ENCODE measurements at places on chromosomes 7 and 10.

DNA sequence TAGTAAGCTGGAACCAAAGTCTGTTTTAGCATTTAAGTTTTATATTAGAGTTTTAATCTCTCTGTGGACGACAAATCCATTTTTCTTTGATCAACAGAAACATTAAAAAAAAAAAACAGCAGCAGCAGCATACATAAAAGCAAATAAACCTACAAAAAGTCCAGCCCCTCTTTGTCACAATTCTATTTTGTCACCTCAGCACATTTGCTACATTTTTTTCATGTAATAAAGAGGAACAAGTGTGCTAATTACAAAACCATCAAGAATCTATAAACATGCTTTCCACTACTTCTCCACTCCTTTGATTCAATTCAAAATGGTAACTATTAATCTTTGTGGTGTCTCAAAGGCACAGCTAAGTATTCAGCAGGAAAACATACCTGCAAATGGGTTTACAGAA lies 259.8 kb upstream of the GNAI1 start:
- no peak for DNase-seq

DNA sequence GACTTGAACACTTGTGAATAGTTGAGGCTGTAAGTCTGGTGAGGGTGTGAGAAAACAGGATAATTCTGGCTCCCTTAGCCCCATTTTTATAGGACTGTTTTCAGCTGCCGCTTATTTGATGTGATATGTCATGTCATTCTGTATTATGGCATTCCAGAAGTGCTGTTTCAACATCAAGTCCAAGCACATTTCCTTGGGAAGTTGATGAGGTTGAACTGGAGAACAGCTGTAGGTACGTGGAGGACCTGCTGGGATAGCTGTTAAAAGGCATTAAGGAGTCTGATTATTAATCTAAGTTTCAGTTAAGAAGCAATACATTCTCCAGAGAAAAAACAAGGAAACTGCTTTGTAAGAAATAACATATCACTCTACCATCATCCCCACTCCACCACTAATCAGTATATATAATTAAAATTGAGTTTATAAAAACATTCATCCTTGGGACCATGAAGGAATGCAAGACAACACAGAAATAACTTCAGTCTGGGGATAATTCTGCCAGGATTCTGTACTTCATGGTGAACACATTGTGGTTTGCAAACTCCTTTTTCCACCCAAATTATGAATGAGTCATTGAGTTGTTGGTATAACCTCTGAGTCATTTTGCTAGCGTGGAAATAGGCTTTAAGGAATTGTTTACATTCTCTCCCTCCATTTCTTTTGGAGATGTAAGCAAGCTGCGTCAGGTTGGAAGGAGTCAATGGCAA lies 39.9 kb upstream of the TMEM229A start:
- DNase-seq = peak; percentile 82

DNA sequence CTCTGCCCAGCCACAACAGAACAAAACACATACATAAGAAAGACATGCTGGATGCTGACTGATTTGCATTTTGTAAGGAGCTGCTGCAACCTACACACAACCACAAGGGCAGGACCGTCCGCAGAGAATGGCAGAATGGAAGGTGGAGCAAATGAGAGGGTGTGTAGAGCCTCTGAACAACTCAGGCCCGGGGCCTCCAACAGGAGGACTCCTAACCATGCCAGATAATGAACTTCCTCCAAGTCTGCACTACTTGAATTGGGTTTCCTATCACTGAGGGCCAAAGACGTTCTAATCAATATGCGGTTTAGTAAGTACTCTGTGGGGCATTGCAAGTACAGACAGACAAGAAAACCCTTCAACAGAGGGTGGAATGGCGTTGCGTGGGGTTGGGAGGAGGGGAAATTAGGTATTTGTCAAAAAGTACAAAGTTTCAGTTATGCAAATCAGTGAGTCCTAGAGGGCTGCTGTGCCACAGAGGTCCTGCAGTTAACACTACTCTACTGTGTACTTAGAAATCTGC lies 14.6 kb downstream of the VOPP1 start:
- no peak for DNase-seq

DNA sequence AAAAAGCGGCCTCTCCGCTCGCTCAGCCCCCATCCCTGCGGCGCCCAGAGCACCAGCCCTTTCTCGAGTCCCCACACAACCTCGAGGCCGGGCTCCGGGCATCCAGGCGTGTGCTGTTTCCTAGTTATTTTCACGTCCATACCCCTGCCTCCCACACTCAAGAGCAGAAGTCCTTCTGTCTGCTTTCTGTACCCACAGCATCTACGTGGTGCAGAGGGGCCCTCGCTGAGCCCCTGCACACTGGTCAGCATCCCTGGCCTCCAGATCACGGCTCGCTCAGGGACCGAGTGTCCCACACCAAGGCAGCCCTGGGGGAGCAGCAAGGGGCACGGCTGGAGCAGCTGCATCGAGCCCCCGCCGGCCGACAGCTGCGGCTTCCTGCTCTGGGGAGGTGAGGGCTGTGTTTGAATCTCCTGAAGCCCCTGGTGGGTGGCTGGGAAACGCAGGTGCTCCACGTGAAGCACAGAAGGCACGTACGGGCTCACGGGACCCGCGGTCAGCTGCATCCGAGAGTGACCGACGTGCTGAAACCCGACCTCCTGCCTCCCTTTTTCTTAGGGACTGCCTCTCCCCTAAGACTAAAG lies 333.1 kb downstream of the DNAJB6 start:
- DNase-seq = no peak

DNA sequence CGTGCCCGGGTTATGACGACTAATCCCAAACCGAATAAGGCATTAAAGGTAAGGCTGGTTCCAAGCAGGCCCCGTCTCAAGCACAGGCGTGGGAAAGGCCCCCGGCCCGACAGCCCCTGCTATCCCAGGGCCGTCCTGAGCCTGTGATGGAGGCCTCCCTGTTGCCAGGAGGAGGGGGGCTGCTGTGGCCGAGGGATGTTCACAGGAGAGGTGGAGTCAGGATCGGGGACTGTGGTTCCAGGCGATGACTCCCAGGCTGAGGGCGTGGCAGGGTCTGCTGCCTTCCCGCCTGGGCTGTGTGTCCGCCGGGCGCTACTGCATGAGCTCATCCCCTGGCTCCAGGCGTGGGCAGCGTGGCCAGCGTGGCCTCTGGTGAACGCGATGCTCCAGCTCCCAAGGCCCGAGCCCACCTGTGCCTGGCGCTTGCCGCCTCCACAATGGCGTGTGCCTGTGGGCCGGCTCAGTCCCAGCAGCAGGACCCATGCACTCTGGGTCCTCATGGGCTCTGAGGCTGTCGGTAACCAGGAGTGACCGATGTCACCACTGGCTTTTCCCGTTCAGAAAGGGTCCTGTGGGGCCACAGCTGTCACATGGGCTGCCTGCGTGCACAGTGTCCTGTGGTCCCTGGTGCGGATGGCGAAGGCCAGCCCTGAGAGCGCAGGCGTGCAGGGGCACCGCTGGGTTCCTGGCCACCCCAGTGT lies 8.8 kb downstream of the MAFK start:
- no peak for DNase-seq

DNA sequence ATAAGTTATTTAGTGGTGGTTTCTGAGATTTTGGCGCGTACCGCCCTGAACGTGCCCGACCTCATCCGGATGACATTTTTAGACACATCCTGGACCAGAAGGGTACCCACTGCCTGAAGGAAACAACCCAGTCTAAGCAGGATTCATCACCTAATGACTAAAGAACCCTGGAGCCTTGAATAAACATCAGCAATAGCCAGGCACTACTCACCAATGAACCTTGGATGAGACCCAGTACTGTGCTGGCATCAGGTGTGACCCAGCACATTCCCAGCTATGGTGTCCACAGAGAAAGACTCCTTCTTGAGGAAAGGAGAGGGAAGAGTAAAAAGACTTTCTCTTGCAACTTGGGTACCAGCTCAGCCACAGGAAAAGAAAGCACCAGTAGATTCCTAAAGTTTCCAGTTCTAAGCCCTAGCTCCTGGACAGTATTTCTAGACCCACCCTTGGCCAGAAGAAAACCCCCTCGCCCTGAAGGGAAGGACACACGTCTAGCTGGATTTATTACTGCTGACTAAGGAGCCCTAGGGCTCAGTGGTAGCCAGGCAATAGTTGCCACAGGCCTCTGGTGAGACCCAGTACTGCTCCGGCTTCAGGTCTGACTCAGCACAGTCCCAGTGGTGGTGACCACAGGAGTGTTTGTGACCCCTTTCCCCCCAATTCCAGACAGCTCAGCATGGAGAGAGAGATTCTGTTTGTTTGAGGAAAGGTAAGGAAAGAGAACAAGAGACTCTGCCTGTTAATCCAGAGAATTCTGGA lies 32.5 kb downstream of the ZNF277 start:
- peak; percentile 11 for DNase-seq

DNA sequence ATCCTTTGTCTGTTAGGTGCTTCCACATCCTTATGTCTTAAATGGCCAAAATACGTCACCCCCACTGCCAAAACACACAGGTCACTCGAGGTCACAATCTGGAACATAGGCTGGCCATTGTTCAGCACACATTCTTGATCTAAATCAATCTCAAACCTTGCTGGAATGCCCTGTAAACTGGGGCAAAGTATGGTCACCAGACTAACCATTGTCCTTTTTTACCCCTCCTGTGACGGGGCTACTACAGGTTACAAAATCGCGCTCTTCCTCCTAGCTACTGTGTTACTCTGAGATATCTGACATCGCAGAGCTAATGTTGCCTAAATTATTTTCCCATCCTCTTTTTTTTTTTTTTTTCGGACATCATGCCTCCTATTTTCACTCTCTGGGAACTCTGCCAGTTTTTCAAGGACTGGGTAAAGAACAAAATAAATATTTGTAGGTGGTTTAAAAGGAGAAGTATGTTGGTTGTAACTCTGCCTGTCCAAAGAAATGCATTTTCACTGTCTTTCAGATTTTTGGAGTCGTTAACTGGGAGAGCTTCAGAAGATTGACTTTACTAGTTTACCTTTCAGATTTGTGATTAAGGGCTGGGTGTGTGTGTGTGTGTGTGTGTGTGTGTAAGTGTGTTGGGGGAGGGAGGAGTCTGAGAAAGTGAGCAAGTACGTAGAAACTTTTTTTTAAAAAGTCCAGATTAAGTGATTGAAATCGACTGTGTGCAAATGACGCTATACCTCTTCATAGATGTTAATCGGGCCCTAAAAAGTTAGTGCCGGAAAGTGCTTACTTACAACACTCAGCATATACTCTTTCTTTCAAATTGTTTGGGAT lies 942 bp upstream of the KIAA1217 start:
- DNase-seq = peak; percentile 36

- DNase-seq = no peak
Measured at GRCh38 chr7:92788559-92789183, 47.7 kb downstream of the CDK6 start.
